Tongue (tissue), 3 donors: ENCODE measurements at places on chromosomes 3 and 15. TPM values are rescaled to one million over a fixed set of nuclear protein-coding genes. Genes with fewer than 3 reads are reported as not detected.

GRCh38 chr15:68466876-68467275 is 34.9 kb upstream of the ITGA11 start:
- no peak for DNase-seq

- DNase-seq: no peak
These were observed 149.8 kb downstream of the APBA2 start for GRCh38 chr15:29035336-29036285.

DNA sequence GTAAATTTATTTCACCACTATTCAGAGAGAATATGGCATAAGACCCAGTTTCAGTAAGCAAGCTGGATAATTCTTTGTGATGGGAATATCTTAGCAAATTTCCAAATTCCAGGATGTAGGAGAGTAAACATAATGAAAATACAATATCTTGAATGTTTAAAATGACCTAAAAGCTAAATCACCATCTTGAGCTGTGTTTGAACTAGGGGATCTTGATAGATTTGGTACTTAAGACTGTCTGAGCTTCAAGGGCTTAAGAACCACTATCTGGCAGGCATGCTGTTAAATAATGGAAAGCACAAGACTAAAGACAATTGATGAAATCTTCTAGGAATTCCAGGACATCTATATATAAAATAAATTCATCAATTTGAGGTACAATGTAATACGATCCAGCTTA is 217.7 kb downstream of the ATP8B4 start:
- no peak for DNase-seq

GRCh38 chr3:112376241-112376911 is 43.4 kb downstream of the CD200 start:
- no peak for DNase-seq

OPA1 gene
- 85.6 TPM for total RNA-seq
